CD4-positive, alpha-beta T cell treated with Interleukin-6 for 4 hours (primary cell): ENCODE measurements at places on chromosomes 2 and 18.

DNA sequence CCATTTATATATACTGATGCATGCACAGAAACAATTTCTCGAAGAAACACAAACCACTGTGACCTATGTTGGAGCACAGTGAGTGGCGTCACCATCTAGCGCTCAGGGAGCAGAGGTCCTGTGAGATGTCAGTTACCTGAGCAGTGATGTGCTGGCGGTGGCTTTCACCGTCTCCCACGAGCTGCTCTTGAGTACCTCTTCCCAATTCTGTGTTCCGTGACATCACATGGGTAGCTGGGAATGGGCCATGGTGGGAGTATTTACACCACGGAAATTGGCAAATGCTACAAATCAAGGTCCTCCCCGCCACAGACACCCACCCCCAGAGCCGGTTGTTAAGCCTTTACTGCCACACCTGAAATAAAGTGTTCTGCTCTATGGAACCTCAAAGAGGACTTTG is 24.4 kb downstream of the GBX2 start:
- DNase-seq: no peak

DNA sequence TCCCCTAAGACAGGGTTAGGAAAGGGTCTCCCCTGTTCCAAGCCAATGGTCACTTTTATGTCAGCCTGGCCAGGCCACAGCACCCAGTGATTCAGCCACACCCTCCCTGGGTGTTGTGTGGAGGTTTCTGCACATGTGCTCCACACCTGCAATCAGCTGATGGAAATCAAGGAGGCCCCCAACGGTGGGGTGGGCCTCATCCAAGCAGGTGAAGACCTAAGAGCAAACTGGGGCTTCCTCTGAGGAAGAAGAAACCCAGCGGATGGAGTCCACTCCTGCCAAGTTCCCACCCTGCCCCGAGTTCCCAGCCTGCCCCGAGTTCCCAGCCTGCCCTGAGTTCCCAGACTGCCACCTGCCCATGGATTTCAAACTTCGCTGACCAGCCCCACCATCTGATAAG is 55.4 kb downstream of the KIF1A start:
- DNase-seq: no peak

- DNase-seq: no peak
These were observed 253.8 kb upstream of the LYPD1 start for GRCh38 chr2:132923787-132924186.

GRCh38 chr2:187050409-187050998 is 201.5 kb upstream of the ZSWIM2 start:
- DNase-seq: no peak
